ENCODE measurements at places on chromosomes 13 and 19.

DNA sequence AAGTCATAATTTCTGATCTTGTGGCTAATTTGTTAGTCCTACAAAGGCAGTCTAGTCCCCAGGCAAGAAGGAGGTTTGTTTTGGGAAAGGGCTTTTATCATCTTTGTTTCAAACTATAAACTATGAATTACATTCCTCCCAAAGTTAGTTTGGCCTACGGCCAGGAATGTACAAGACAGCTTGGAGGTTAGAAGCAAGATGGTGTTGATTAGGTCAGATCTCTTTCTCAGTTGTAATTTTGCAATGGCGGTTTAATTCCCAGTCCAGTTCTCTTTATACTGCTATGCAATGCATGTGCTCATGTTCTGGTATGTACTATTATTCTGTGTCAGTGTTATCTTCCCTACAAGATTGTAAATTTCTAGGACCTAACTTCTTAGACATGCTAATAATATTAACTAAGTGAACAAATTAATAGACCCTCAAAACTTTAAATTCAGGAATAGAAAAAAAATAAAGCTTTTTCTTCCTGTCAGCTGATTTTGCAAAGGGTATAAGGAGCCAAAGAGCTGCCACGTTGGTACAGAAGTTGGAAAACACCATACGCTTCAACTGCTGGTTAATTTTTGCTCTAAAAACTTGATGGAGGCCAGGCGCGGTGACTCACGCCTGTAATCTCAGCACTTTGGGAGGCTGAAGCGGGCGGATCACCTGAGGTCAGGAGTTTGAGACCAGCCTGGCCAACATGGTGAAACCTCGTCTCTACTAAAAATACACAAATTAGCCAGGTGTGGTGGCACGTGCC is 1.3 kb upstream of the DNAJC15 start:
- DNase-seq: peak; percentile 75

- no peak for DNase-seq
These were observed 67.4 kb downstream of the GGACT start for GRCh38 chr13:100520936-100521850.

GRCh38 chr13:27371932-27372331 is 52.5 kb upstream of the GTF3A start:
- no peak for DNase-seq

DNA sequence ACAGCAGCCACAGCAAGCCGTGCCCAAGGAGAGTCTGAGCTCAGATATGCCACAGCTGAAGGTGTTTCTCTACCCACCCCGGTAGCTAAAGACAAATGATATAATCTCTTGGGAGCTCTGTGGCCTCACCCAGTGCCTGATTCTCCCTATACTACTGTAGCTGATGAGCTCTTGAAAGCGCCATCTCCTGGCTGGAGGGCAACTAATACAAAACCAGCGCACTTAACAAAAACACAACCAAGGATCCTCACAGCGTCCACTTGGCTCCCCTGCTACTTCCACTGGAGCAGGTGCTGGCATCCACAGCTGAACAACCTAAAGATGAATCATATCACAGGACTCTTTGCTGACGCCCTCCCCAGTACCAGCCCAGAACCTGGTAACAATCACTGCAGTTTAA is 1212.0 kb downstream of the PCDH17 start:
- DNase-seq: no peak

DNA sequence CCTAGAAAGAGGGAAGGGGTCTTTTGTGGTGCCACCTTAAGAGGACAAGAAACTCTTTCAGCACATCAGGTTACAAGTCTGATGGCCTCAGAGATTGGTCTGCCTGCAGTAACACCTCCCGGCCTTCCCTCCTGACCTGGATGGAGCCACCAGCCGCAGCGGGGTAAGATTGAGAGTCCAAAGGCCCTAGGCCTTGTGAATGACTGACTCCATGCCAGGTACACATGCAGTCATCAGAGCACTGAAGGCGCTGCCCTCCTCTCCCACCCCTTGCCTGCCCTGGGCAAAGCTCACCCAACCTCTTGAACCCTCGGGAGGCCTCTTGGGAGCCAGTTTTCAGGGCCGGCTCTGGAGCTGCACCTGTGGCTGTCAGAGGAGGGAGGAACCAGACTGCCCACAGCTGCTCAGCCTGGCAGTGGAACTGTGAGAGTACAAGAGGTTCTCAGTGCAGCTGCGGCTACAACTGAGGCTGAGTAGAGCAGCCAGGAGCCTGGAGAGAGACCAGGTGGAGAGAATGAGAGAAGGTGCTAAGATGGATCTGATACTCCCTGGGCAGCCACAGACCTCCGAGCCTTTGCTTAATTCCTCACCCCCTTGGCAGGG is 23.8 kb upstream of the C13orf42 start:
- DNase-seq: no peak

GRCh38 chr13:112998521-112999280 is 29.7 kb downstream of the MCF2L start:
- DNase-seq: no peak

DNA sequence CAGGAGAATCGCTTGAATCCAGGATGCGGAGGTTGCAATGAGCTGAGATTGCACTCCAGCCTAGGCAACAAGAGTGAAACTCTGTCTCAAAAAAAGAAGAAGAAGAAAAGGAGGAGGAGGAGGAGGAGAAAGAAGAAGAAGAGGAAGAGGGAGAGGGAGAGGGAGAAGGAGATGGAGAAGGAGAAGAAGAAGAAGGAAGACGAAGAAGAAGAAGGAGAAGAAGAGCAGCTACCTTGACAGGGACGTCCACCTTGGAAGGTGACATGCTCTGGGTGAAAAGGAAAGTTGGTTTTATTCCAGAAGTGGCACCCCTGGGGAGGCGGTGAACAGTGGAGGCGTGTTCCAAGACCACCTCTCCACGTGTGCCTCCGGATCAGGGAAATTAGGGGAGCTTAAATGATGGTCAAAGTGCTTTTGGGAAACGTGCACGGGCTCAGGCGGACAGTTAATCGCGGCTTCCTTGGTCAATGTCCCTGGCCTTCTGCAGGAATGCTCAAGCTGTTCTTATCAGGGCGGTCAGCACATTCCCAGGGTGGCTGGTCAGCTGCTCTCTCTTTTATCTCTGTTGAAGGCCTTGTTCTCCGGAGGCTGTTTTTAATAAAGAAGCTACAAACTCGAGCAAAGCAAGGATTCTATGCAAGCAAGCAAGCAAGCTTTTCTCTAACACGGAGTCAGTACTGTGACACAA is 78.9 kb upstream of the PEG3 start:
- no peak for DNase-seq

DNA sequence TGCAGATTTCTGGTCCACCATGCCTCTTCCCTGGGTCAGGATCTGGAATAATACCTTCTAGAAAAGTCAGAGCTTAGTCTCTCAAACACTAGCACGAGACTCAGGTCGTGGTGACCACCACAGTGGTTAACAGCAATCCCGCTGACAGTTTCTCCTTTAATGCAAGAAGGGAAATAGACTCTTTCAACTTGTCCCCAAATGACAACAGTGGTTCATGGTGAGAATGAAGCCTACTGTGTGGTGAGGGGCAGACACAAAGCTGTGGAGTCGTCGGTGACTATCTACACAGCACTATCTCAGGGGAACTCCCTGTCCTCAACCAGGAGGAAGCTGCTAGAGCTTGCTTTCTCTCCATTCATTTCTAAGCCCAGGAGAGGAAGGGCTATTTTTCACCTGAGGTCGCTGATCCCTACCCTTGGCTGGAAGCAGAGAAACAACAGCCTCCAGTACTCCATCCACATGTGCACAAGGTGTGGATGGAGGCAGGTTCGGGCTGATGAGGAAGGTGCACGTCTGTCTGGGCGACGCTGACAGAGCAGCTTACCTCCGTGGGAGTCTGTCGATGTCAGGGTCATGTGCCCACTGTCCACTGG is 72.4 kb downstream of the STK24 start:
- no peak for DNase-seq

GRCh38 chr13:65093357-65093756 is 2136.8 kb downstream of the PCDH9 start:
- no peak for DNase-seq
